ENCODE measurements at places on chromosomes 13 and 19.

GRCh38 chr13:32728327-32728726 lies 142.1 kb downstream of the PDS5B start:
- no peak for DNase-seq

DNA sequence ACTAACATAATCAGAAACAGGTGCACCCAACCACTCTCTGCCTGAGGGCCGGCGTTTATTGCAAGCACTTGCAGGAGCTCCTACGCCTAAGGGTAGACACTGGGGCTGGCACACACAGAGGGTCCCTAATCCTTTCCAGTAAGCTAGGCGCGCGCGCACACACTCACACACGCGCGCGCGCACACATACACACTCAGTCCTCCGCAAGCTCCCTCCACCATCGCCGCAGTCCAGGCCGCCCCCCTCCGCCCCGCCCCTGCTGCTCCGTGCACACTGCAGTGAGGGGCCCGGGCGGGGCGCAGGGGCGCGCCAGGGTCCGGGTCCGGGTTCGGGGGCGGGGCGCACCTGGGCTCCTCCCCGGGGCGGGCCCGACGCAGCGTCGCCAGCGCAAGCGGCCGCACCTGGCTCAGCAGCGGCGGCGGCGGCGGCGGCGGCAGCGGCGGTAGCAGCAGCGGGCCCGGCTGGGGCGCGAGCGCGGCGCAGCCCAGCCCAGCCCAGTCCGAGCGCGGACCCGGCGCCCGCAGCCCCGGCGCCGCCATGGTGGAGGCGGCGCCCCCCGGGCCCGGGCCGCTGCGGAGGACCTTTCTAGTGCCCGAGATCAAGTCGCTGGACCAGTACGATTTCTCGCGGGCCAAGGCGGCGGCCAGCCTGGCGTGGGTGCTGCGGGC lies at the start of gene CAMSAP3:
Gene CAMSAP3, plus strand, starts transcription at position 398 of the 668 bp plus-strand sequence. Its CDS starts 140 bp downstream, at position 538.
- peak; percentile 47 for DNase-seq

GRCh38 chr13:94956417-94957110 lies 244.2 kb upstream of the SOX21 start:
- no peak for DNase-seq

DNA sequence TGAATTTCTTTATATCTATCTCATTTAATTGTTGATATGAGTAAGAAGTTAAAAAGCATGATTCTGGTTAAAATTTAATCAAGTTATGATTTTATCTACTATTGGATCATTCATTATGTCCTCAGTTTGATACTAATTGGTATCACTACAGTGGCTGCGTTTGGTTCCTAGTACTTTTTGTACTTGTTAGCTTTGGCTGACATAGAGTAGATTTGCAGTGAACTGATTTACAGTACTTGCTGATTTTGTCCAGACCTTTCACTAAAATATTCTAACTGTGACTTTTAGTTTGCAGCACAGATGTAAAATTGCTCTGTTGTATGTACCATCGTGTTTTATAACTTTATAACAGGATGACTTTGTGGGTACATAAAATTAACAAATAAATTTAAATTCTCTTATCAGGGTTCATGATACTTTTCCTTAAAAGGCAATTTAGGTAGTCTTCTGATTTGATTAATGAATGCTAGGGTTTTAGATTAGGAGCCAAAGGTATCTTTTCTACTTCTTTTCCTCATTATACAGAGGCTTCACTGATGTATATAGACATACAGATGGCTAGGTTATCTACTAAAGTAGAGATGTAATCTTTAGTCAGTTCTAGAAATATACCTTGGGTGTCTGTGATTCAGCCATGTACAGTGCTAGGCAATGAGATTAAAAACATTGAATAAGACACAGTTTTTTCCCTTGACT lies 8.7 kb downstream of the UCHL3 start:
- no peak for DNase-seq

DNA sequence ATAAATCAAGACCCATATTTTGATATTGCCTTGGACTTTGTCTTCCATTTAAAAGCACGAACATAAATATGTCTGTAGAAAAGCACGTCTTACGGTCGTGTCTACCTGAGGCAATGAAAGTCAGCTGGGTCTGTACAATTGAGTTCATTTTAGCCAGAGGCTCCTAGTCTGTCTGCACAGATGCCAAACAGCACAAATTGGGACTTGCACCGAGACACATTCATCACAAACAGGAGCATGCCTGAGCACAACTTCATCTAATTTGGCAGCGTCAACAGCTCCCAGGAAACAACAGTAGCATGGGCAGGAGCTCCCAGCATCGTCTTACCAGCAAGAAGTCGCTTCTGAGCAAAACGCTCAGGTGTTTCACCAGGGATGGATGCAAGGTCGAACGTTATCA lies 687.0 kb downstream of the EFNB2 start:
- DNase-seq: no peak

Data from NCI-H1417 treated with DMSO at 0.1 percent for 48 hours (cell line).